GM20000 (cell line): ENCODE measurements at places on chromosomes 6 and 20.
A peak's percentile ranks its signal among the peaks of the same experiment; 100 is the strongest.

- DNase-seq, result peak; percentile 39
Observed at GRCh38 chr6:13013681-13014503, 297.3 kb downstream of the PHACTR1 start.

DNA sequence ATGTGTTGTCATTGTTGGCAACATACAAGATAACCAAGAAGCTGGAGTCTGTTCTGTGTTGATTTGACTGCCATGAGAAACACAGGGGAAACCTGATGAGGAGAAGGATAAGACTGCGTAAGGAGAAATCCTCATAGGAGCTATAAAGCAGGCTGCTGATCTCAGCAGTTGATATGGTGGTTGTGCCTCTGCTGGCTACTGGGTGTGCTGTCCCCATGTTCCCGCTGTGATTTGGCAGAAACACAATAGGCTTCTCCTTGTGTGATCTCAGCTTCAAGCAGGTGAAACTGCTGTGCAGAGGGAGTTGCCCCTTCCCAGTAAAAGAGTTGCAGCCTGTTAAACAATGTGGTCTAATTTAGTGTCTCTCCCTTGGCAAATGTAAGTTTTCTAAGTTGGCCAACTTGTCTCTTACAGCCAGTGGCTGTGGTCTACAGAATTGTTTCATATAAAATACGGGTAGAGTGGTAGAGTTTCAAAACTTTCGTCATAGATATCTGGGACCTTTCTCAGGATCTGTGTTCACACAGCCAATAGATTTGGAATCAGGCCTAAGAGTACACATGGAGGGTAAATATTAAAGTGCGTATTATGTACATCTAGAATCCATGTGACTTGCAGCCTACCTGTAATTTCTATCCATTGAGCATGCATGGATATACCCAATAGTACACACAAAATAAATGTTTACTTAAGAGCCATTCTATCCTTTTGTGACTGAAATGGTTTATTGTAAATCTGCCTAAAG is 78.4 kb downstream of the RNF144B start:
- DNase-seq, result no peak

DNA sequence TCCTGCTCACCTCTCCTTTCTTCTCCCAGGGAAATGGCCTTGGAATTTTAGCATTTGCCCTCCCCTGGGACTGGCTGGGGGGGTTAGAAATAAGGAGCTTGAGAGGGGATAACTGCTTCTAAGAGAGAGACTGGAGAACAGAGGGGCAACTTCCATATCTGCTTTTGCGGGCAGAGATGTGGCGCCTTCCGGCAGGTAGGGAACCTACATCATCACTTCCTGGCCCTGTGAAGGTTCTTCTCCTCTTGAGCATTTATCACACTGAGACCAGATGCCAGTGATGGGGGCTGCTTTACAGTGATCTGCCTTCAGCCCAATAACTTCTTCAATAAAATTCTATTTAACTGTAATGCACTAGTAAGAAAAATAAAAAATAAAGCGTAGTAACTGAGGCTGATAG is 48.1 kb downstream of the TBC1D7 start:
- no peak for DNase-seq

GRCh38 chr6:126664271-126664670 is 324.4 kb downstream of the CENPW start:
- DNase-seq, result no peak

GRCh38 chr6:134324766-134325165 is 6.9 kb upstream of the SGK1 start:
- DNase-seq, result no peak

GRCh38 chr6:71153755-71154325 is 134.8 kb upstream of the OGFRL1 start:
- DNase-seq, result no peak

GRCh38 chr6:168015009-168015408 is 17.5 kb downstream of the KIF25 start:
- no peak for DNase-seq

DNA sequence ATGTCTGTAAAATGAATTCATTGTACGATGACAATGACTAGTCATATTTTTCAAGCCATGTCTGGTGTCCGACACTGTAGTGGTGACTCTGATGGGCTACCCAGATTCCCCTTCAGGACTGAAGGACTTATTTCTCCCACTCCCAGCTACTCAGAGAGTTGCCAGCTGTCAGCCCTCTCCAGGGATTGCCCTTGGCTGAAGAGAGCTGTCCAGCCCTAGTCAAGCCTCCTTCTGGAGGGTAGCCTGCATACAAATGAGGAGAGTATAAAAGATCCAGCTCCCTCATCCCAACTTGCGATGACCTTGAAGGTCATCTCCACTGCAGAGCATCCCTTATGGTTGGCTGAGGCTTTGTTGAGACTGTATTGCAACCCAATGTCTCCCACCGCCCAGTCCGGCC is 29.9 kb downstream of the JPH2 start:
- no peak for DNase-seq
